Smooth muscle cell of the brain vasculature (primary cell): ENCODE measurements at places on chromosomes 1 and 21.

DNA sequence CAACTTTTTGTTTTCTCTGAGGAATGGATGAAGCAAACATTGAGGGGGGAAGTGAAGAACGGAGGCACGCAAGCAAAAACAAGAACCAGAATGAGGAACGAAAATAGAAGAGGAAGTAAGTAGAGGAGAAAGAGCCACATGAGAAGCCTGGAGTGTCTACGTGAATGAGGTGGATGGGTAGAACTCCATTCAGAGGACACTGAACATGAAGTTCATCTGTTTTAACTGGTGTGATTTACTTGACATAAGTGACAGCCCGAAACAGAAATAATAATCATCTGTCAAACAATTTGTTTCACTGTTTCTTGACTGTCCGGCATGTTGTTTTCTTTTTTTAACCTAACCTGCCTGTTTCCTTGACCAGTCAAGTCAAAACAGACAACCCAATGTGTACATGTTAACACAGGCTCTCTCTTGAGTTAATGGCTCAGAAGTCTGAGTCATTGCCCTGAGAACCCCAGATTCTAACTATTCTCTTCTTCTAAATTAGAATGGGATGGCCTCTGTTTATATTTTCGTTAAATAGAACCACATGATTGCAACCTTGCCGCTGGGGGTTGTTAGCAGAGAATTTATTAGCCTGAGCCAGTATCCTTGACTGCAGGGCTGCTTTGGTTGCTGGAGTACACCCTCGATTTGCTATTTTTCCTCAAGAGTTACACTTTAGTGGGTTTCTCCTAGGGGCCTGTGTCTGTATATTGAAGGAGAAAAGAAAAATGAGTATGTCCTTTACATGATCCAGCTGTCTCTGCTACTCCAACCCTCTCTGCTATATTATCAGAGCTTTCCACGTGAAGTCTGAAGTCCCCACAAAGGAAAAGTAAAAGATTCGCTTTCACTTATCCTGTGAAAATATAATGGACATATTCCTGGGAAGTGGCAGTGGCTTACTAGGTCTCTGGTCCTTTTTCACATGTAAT is 151.7 kb downstream of the ZC3H11B start:
- DNase-seq = peak; percentile 6

DNA sequence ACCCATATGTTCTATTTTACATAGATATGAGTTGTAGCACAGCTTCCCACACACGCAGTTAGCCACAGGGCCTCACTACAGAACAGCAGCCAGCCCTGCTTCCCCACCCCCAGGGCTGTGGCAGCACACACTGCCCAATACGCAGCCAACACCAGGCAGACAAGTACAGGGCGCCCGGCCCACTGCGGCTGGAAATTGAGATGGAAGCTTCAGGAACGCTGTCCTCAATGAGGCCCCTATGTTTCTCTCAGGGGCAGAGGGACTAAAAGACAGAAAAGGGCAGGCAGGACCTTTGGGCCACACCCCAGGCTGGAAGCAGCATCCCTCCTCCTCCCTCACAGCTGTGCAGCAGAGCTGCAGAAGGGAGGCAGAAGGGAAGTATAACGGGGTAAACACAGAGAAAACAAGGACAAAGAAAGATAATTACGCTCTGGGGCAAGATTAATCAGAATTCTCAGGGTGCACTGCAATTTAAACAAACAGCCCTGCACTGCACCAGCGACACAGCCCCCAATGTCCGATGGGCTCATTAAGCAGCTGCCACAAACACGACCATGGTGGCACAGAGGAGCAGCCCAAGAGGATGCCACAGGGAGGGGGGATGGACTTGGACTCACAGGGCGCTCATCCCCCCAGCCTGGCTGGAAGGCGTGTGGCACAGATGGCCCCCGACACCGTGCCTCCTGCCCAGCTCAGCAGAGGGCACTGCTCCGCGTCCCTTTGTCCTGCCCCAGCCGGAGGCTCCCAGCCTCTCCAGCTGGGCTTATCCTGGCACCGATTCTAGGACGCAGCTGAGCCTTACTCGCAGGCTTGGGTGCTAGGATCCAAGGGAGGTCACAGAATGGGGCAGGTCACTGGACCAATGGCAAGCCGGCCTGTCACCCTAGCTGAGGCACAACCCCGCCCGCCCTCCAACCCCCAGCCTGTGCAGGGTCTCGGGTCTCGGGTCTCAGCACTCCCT is 14.2 kb downstream of the WDR4 start:
- no peak for DNase-seq

GRCh38 chr1:231786126-231786525 is 159.5 kb downstream of the DISC1 start:
- no peak for DNase-seq

- DNase-seq = peak; percentile 2
Measured at GRCh38 chr21:25283720-25284119, 323.6 kb downstream of the MRPL39 start.
